Activated T-helper 1 cell treated with Interleukin-2 at 50 U/mL for 16 hours (primary cell): ENCODE measurements at places on chromosomes 1 and 21.

DNA sequence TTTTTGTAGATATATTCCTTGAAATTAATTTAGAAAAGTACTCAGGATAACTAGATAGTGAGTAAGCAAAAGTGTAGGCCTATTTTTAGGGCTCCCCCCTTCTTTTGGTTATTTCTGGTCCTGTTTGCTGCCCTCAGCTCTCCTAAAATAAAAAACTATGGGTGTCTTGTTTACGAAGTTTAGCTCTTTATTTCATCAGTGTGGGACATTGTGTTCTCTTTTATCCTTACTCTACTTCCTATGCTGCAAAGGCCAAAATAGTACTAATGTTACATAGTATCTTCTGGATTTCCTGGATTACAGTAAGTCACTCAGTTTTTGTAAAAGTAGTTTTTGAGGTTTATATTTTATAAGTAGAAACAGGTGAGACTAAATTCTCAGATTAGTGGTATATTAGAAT is 15.4 kb downstream of the CEP350 start:
- DNase-seq, result no peak

DNA sequence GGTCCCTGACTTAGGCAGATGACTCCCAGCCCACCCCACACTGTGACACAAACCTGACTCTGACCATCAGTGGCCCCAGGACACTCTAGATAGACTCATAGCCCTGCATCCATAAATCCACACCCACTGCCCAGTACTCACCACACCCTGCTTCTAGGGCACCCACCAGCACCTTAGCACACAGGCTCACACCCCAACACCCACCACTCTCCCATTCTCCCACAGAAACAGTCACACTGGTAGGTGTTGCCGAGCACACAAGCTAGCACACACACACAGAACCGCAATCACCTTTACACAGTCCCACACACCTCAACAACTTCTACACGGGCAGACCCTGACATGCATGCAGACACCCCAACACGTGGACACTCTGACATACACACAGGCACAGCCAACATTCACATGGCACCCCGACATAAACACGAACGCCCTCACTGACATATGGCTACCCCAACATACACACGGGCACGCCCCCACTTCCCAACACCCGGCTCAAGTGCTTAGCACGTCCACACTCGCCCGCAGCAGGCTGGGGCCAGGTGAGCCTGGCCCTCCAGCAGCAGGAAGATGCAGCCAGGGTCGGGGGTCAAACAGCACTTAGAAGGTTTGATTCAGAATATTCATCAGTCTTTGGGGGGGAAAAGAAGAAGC is 105.5 kb upstream of the TARDBP start:
- no peak for DNase-seq

DNA sequence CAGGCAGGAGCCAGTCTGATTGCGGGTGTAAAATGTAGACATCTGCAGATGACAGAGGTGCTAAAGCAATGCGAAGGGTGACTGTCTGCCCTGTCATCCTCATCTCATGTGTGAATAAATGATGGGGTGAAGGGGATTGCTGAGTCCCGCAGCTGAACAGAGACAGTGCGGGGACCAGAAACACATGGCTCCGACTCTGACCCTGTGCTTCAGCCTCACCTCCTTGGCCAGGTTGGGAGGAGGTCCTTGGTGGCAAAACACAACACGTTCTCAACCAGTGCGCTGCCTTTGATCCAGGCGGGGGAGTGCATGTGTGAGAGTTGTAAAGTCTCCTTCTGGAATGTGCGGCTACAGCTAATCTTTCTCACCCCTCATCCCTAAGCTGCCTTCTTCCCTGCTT is 32.0 kb upstream of the TTC22 start:
- no peak for DNase-seq

DNA sequence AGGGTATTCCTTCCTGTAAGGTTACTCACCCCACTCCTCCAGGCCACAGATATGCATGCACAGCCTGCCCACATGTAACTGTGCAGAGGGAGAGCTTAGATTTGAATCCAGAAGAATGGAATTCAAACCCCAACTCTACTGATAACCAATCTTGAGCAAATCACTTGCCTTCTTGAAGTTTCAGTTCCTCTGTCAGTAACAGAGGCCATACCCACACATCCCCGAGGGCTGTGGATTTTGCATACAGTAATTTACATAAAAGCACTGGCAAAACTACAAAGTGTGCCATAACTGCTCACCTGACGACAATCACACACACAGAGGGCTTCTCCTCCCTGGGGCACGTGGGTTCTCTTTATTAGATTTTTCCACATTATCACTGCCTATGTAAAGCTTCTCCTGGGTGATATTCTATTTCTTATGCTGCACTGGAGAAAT is 18.6 kb downstream of the CD247 start:
- no peak for DNase-seq

DNA sequence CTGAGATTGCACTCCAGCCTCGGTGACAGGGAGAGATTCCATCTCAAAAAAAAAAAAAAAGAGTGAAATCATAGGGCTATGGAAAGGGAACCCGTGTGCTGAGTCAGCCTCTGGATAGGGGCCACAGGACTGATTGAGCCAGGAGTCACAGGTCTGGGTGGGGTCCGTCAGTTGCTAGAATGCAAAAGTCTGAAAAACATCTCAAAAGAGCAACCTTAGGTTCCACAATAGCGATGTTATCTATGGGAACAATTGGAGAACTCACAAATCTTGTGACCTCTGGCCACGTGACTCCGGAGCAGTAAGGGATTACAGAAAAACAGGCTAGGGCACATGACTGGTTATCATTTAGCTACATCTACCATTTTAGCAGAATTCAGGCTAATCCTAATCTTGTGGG is 32.8 kb upstream of the GREM2 start:
- DNase-seq, result no peak

GRCh38 chr21:44464351-44464750 is 9.0 kb downstream of the LRRC3 start:
- DNase-seq, result no peak

GRCh38 chr1:5969168-5969567 is 23.1 kb downstream of the NPHP4 start:
- DNase-seq, result no peak

DNA sequence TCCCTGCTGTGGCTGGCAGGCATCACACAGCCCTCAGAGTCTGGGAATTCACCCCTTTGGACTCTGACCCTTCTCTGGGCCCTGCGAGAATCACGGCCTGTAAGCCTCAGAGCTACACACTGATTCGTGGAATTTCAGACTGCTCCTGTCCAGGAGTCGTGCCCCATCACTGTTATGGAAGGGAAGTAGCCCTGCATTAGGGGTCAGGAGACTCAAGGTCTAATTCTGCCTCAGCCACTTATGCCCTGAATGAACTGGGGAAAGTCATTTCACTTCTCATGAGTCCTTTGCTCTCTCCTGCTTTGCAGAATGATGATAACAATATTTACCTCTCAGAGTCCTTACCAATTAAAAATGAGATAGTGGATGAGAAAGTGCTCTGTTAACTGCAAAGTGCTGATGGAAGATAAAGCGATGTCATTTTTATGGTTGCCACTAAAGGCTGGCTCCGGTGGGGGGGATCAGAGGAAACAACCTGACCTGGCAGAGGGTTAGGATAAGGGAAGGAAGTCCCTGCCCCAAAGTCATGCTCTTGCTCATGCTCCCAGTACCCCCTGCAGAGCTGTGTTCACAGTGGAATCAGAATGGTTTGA is 148.6 kb upstream of the CD34 start:
- no peak for DNase-seq

- no peak for DNase-seq
Observed at GRCh38 chr1:51568231-51568935, 48.5 kb upstream of the OSBPL9 start.

- no peak for DNase-seq
Observed at GRCh38 chr21:43188592-43189210, 19.9 kb downstream of the CRYAA start.

GRCh38 chr1:11940260-11940921 is 5.9 kb downstream of the PLOD1 start:
- DNase-seq, result no peak

DNA sequence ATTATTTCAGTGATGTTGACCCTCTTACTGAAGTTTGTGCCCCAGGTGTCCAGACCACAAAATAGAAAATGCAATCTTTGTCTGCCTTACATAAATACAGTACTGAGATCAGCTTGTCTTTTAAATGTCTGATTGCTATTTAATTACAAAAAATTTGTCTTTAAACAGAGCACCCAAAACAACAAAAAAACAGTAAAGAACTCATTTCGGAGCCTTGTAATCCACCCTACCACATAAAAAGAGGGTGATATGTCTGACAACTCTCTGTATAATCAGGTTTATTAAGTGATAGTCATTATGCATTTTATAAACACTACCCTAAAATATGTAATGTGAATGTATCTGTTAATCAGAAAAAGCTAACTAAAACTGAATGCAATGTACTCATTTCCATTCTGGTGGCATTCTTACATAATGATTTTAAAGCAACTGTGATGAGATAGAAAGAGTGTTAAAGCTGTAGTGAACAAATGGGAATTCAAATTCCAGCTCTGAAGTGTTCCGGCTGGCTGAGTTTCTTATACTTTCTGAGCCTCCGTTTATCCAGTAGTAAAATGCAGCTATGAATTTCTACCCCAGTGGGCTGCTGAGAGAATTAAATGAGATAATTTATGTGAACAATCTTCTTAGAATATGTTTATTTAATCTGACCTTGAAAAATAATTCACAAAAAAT is 486.6 kb downstream of the USP25 start:
- DNase-seq, result no peak

DNA sequence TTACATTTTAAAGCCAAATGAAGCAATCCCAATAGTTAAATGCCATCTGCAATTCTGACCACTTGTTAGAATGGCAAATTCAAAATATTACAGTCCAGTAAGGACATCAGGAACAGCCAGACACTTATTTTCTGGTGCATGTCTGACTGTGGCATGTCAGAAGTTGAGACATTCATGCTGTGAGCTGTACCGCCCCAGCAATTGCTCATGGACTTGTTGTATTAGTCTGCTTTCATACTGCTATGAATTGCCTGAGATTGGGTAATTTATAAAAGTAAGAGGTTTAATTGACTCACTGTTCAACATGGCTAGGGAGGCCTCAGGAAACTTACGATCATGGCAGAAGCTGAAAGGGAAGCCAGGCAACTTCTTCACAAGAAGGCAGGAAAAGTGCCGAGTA is 19.1 kb downstream of the DDAH1 start:
- DNase-seq, result no peak

GRCh38 chr1:93346421-93346993 is 800 bp downstream of the DR1 start:
- peak; percentile 21 for DNase-seq

DNA sequence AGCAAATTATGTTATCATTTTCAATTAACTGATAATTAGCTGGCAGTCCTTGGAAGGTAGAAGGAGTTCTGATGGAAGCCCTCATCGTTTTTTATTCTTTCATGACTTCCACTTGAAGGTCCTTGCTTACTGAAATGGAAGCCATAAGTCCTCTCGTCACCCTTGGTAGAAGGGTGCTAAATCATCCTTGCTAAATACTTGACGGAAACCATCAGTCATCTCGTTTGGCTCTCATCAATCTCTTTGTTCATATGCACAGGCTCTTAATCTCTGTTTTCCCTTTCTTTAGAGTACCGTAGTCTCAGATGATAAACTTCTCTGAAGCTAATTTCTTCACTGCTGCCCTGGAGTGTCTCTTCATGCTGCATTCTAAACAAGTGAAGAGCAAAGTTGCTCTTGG is 34.5 kb downstream of the UCK2 start:
- DNase-seq, result no peak

DNA sequence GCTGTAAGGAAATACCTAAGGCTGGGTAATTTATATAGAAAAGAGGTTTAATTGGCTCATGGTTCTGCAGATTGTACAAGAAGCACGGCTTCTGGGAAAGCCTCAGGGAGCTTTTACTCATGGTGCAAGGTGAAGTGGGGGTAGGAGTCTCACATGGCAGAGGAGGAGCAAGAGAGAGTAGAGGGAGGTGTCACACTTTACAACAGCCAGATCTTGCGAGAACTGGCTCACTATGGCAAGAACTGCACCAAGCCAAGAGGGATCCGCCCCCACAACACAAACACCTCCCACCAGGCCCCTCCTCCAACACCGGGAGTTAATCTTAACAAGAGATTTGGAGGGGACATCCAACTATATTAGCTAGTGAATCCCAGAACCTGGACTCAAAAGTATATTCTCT is 135.4 kb upstream of the SOD1 start:
- DNase-seq, result no peak

DNA sequence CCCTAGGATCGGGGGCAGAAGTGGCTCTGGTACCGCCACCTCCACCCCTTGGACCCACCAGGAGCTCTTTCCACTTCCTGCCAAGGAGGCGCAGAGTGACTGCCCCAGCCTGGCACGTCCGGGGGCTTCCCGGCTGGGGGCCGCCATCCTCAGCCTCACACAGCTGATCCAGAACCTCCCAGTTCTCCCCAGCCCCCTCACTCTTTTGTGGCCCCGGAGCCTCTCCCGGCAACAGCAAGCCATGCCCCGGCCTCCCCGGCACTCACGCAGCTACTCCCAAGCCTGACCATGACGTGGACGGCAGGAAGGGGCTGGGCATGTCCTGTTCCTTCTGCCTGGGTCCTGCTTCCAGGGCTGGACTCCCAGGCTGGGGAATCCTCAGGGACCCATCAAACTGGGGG is 17.1 kb downstream of the TP73 start:
- DNase-seq, result no peak

- DNase-seq, result no peak
Observed at GRCh38 chr1:220137019-220137786, 43.3 kb downstream of the IARS2 start.
